ENCODE measurements at places on chromosomes 16 and 17.

DNA sequence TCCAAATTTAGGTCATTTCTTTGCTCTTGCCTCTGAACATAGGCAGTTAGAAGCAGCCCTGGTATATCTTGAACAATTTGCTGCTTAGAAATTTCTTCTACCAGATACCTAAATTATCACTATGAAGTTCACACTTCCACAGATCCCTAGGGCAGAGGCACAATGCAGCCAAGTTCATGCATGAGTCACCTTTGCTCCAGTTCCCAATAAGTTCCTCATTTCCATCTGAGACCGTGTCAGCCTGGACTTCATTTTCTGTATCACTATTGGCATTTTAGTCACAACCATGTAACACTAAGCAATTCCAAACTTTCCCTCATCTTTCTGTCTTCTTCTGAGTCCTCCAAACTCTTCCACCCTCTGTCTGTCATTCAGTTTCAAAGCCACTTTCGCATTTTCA, 45.0 kb downstream of the KCNJ16 start:
- DNase-seq: no peak

DNA sequence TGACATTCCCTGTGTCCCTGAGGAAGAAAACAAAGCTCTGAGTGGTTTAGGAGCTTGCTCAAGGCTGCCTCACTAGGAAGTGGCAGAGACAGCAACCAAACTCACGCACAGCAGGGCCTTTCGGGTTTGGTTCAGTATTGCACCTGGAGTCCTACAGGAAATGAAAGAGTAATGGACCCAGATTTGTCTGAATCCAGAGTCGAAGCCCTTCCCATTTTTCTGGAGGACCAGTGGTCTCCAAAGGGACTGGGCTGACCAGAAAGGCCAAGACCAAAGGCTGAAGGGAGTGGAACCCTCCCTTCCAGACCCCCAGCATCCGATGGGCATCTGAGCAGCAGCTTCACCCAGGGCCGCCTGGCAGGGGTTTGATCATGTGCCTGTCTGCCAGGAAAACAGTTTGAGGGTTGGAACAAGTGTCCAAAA, 85.5 kb upstream of the RPL38 start:
- no peak for DNase-seq

DNA sequence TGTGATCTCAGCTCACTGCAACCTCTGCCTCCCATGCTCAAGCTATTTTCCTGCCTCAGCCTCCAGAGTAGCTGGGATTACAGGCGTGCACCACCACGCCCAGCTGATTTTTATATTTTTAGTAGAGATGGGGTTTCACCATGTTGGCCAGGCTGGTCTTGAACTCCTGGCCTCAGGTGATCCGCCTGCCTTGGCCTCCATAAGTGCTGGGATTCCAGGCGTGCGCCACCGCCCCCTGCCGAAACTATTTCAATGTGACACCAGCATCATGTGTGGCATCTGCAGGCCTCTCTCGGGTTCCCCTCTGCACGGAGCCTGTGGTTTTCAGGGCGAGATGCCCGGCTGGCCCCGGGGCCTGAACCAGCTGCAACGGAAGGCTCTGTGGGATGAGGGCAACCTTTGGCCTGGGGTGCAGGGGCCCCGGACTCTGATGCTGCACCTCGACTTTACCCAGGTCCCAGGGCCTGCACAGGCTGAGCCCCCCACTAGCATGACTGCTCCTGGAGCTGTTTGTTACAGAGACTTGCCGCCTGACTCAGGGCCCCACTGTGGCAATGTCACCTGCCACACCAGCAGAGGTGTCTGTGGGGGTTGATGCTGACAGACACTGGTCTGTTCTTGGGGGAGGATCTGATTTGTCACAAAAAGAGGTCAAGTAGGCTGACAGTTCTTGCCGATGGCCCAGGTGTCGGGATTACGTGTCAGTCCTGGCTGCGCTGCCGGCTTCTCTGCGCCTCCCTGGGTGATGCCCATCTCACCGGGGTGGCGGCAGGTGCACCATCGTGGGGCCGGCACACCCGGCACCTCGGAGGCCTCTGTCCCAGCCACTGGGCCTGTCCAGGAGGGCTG, 8.6 kb upstream of the TEX19 start:
- DNase-seq: no peak

GRCh38 chr16:57009643-57010170, 20.4 kb downstream of the NLRC5 start:
- no peak for DNase-seq

DNA sequence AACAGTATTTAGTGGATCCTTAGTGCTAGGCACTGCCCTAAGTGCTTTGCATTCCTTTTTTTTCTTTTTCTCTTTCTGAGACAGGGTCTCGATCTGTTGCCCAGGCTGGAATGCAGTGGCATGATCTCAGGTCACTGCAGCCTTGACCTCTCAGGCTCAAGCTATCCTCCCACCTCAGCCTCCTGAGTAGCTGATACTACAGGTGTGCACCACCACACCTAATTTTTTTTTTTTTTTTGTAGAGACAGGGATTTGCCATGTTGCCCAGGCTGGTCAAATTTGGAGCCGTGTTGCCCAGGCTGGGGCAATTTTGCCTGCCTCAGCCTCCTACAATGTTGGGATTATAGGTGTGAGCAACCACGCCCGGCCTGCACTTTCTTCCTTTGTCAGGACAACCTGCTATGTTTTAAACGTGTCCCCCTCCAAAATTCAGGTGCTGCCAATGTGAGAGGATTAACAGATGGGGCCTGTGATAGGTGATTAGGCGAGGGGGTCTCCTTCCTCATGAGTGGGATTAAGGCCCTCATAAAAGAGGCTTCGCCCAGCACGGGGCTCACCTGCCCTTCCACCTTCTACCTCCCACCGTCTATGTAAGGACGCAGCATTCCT, 5.4 kb downstream of the NQO1 start:
- no peak for DNase-seq

DNA sequence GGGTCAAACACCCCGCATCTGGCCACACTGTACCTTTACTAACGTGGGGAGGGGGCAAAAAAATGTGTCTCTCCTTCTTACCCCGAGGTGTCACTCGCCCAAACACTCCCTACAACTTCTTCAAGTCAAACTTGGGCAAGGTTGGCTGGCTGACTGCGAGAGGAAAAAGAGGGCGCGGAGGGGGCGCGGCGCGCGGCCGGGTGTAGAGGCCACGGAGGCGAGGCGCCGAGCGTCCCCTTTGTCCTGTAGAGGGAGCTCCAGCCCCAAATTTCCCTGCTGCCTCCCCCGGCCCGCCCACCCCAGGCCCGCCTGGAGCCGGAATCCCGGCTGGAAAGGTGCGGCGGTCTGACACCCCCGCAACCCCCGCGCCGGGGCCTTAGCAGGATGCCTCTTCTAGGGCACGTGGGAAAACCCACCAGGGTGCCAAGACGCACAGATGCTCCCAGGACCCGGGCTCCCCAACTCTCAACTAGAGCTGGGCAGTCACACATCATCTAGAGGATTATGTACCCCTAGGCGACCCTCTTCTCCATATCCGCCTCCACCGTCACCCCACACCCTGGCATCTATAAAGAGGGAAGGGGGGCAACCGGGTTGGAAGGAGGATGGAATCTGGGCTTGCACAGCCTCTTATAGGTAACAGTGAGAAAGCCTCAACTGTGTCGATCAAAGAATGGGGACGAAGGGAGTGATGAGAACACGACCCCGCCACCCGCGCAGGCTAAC, 4.2 kb downstream of the IRX3 start:
- DNase-seq: no peak

DNA sequence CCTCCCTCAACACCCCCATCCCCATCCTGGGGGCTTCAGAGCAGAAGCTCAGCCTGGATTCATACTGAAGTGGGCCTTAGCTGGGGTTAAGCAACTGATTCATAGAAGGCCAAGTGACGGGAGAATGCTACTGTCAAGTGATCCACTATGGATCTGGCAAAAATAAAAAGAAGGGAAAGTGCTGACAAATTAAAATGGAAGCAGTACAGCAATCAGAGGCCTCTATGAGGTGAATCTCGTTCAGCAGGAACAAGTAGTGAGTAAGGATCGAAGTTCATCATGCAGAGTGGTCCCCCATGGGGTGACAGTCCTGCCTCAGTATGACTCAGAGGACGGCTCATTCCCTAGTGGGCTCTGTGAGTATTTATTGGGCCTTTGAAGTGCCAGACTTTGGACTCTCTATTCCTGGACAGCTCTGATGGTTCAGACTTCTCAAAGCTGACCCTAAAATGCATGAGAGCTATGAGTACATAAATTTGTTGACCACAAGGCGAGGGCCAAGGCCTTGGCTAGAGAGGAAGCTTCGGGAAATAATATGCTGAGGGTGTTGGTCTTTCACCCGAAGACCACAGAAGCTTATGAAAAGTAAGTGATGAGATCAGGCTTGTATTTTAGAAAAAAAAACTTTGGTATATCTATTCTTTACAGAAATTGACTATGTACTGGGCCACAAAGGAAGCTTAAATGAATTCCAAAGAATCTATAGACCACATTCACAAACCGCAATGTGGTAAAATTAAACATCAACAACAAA, 5.3 kb upstream of the NSMCE1 start:
- DNase-seq: no peak

DNA sequence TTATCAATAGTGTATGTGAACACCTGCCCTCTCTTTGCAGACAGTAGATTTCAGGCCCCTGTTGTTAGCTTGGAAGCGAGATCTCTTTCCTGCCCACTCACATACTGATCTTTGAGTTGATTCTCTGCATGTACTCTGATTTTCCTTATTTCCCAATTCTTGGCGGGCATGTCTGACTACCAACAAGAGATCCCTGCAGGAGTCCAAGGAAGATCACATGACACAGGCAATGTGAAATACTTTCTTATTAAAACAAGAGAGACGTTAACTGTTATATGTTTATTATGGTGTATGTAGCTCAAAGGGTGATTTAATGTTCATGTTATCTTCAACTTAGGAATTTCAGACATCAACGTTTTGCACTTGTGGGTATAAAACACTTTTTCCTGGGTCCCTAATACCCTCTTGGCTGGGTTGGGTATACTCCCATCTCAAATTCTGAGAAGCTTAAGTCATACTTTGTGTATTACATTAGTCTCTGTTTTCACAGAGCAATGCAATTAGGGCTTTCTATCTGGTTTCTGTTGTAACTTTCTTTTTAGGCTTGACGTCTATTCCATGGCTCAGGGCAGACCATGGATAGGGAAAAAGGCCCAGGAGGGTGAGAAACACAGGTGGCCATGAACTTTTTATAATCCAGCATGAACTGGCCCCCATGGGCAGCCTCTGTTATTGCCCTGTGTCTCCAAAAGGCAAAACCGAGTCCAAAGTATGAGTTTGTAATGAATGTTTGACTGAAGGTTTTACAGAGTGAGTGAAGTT, 32.2 kb downstream of the HSD17B2 start:
- no peak for DNase-seq

- DNase-seq: no peak
Measured at GRCh38 chr16:50705436-50706110, 12.2 kb downstream of the NOD2 start.

GRCh38 chr16:977081-977701, 4.4 kb upstream of the SOX8 start:
- no peak for DNase-seq

DNA sequence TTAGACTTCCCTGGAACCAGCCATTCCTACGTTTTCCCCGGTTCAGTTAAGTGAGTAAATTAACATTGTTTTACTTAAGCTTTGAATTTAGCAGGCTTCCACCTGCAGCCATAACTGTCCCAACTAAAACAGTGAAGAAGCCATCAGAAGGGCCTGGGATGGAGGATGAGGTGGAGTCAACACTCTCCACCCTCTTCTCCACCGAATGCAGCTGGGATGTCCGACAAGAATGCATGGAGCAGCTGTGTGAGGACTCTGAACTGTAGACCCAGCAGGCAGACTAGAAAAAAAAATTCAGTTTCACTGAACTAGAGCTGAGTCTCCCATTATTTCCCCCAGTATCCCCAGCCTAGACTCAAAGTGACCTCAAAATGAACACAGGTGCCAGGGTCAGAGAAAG, 114.8 kb downstream of the C16orf95 start:
- DNase-seq: no peak

DNA sequence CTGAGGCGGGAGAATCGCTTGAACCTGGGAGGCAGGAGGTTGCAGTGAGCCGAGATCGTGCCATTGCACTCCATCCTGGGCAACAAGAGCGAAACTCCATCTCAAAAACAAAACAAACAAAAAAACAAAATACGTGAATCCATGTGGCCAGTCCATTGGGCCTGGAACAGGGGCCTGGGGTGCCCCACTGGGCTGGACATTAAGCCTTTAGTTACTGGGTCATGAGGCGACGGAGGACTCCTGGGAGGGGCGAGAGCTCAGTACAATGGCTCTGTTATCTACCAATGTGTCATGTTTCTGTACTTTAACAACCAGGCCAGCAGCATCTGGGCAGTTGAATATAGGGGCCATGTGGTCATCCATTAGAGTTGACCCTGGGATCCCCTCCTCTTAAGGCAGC, 18.9 kb upstream of the CLEC18A start:
- DNase-seq: no peak

DNA sequence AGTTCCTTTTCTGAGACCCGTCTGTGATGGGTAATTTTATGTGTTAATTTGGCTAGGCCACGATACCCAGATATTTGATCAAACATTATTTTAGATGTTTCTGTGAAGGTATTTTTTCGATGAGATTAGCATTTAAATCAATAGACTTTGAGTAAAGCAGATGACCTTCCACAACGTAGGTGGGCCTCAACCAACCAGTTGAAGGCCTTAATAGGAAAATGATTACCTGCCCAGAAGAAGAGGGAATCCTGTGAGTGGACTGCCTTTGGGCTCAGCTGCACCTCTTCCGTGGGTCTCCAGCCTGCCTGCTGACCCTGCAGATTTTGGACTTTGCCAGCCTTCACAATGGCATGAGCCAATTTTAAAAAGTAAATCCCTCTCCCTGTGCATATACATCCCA, 61.6 kb upstream of the WSB1 start:
- no peak for DNase-seq

DNA sequence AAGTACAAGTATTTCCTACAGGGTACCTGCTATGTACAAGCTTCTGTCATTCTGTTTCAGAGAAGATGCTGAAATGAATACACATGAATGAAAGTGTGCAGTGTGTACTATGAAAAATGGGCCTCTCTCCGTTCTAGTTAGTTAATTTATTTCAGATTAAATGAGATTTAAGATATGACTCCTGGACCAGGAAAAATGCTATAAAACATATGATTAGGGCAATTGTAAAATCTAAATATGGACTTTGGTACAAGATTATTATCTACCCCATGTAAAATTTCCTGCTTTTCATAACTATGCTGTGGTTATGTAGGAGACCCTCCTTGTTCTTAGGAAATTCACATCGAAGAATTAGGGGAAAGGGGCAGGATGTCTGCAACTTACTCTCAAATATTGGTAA, 28.9 kb downstream of the MYO1D start:
- DNase-seq: no peak

- no peak for DNase-seq
Measured at GRCh38 chr17:47208744-47209488, at the start of gene MYL4. MYL4 (plus strand) TSS chr17:47209348; CDS start chr17:47209423, 75 bp downstream.

GRCh38 chr17:42163113-42163512, 8.3 kb upstream of the RAB5C start:
- DNase-seq: no peak

- DNase-seq: no peak
Measured at GRCh38 chr17:32477220-32477619, 9.6 kb upstream of the CDK5R1 start.

DNA sequence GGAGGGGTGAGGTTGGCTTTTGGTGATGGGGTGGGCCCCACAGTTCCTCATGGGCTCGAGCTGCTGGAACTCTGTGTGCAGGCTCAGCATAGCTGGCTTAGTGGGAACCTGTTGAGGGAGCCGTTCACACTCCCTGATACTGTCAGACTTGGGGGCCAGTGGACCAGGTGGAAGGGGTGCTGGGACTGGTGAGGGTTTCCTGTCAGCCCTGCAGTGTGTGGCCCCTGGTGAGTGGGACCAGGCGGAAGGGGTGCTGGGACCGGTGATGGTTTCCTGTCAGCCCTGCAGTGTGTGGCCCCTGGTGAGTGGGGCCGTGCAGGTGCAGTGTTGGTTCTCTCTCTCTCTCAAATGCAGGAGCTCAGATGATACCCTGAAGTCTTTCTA, 45.1 kb upstream of the ZNF750 start:
- no peak for DNase-seq
